Psoas muscle (tissue), 8 donors: ENCODE measurements at places on chromosomes 2 and 18. TPM values are rescaled to one million over a fixed set of nuclear protein-coding genes. Genes with fewer than 3 reads are reported as not detected.

- no peaks in the 10 kb centered on the region for H3K36me3 ChIP-seq
- no peaks in the 10 kb centered on the region for H3K4me1 ChIP-seq
- no peak for DNase-seq
- no peaks in the 10 kb centered on the region for H3K27me3 ChIP-seq
- no peak overlapping the region for H3K4me3 ChIP-seq
- no peak overlapping the region for H3K27ac ChIP-seq
These were observed 1345.8 kb upstream of the LRRTM1 start for GRCh38 chr2:81650048-81650971.

Gene ERFE
- total RNA-seq: 1.8 TPM

- H3K4me1 ChIP-seq: no peaks in the 10 kb centered on the region
- peak overlapping the region; percentile 36 for H3K4me3 ChIP-seq
- no peaks in the 10 kb centered on the region for H3K36me3 ChIP-seq
- no peak overlapping the region for H3K27ac ChIP-seq
These were observed 30.4 kb upstream of the RAB6D start for GRCh38 chr2:131394147-131394931.

Gene RAPGEF4
- total RNA-seq: 1.9 TPM

GRCh38 chr2:180077295-180077906 lies 70.3 kb upstream of the CWC22 start:
- no peaks in the 10 kb centered on the region for H3K27me3 ChIP-seq
- H3K36me3 ChIP-seq: no peaks in the 10 kb centered on the region
- DNase-seq: no peak
- H3K27ac ChIP-seq: no peak overlapping the region
- H3K4me1 ChIP-seq: no peaks in the 10 kb centered on the region
